Stimulated activated CD4-positive, alpha-beta T cell treated with anti-CD3 and anti-CD28 coated beads, Interleukin-12 subunit alpha, Interleukin-12 subunit beta, amount 100 ng/mL, for 4 hours (primary cell): ENCODE measurements at places on chromosomes 4 and X.
A peak's percentile ranks its signal among the peaks of the same experiment; 100 is the strongest.

DNA sequence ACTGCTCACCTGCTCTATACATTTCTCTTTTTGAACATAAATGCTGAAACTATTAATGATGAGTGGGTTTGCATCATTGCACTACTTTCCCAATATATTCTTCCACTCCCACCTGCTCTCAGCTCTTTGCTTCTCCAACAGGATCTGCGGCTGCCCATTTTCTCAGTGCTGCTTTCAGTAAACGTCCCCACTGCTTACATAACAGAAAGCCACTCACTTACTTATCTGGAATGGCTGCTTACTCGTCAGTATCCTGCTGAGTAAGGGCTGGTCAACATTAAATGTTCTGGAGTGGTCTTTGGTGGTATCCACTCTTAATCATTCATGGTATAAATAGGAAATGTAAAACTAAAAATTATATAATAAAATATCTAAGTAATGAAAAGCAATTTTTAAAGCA, 112.8 kb upstream of the HPF1 start:
- DNase-seq, result no peak

GRCh38 chr4:53185869-53186585, 179.8 kb downstream of the SCFD2 start:
- DNase-seq, result no peak

DNA sequence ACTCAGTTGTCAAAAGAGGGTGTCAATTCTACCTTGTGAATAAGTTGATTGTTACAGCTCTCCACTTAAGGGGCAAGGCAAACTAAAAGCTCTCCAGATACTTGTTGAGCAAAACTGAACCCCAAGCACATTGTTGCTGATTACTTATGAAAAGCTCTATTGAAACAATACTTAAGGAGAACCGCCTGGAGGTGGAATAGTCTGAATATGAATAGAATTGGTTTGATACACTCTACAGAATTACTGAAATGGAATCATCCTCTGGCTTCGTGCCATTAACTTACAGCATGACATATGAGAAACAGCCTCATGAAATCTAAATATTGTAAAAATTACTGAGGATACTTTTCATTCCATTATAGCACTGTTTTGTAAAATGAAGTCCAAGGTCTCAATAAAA, 127.0 kb upstream of the SH3RF1 start:
- DNase-seq, result no peak

DNA sequence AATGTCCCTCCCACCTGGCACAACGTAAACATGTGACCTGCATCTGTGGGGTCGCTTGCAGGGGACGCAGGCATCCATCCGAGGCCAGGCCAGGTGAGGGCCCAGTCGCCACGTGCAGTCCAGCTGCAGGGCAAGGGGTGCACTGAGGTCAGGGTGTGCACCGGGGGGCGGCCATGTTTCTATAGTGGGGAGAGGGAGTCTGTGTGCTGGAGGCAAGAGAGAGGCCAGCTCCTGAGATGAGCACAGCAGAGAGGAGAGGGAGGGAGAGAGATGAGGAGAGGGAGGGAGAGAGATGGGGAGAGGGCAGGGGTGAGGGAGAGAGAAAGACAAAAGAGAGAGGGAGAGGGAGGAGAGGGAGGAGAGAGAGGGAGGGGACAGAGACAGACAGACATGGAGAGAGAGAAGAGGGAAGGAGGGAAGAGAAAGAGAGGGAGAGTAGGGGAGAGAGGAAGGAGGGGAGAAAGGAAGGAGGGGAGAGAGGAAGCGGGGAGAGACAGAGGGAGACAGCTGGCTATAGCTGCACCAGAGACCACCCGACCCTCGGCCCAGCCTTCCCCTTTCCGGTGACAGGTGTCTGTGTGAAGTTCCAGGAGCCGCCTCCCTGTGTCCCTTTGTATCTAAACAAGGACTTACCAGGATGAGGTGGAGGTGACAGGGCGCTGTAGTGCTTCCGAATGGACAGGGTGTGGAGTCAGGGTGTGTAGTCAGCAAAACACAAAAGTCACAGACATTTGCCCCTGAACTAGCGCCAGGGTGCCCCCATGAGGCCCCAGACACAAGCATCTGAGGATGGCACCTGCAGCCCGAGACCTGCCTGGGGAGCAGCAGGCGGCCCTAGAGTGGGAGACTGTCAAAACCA, 68.7 kb downstream of the ADRA2C start:
- DNase-seq, result no peak

DNA sequence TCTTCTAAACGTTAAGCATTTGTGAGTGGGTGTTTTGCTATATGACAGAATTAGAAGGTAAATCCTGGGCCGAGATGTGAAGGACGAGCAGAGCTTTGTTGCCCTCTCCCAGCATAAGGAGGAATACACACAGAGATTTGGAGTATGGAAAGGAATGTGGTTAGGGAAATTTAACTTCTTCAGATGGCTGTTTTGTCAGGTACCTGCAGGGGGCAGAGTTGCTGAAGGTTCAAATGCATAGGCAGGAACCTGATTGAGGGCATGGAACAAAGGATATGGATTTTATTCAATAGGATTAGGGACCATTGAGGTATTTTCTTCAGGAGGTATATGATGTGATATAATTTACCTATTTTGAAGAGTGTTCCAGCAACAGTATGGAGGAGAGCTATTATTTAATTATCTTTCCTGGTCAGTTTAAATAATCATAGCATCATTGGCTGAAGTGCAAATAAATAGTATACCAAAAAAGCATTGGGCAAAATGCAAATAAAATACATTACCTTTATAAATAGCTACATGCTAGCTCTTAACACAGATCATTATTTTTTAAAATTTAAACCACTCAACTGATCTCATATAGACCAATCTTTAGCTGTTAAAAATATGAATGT, 143.6 kb downstream of the SLIT2 start:
- peak; percentile 2 for DNase-seq

DNA sequence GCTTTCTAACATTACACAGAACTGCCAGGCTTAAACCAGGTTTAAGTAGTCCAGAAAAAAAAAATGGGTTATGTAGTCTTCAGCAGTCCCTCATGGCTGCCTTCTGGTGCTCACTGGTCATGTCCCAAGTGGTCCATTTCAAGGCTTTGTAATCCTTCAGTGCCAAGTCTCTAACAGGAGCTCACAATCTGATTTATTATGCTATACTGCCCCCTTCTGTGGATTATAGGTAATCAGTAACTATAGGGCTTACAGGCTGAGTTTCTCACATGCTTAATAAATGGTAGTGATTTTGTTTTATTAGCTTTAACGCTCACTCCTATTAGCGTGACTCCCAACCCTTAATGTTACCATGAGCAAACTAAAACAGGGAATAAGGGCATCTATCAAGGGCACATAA, 92.5 kb upstream of the EDA2R start:
- DNase-seq, result no peak

DNA sequence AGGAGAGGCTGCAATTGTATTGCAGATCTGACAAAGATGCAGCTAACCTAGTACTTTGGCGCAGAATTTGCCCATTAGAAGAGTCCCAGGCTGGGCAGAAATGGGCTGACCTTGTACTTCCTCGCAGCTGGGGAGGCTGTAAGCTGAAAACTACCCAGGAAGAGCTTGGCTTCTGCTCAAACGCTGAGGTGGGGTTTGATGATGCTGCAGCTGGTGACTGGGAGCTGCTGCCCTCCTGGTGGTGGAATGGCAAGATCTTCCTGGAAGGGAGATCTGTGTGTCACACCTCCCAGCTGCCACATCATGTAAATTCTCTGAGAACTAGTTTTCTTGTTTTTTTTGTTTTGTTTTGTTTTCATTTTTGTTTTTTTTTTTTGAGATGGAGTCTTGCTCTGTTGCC, 17.4 kb downstream of the CCNG2 start:
- no peak for DNase-seq

GRCh38 chr4:150087006-150087405, 8.8 kb downstream of the DCLK2 start:
- DNase-seq, result no peak

DNA sequence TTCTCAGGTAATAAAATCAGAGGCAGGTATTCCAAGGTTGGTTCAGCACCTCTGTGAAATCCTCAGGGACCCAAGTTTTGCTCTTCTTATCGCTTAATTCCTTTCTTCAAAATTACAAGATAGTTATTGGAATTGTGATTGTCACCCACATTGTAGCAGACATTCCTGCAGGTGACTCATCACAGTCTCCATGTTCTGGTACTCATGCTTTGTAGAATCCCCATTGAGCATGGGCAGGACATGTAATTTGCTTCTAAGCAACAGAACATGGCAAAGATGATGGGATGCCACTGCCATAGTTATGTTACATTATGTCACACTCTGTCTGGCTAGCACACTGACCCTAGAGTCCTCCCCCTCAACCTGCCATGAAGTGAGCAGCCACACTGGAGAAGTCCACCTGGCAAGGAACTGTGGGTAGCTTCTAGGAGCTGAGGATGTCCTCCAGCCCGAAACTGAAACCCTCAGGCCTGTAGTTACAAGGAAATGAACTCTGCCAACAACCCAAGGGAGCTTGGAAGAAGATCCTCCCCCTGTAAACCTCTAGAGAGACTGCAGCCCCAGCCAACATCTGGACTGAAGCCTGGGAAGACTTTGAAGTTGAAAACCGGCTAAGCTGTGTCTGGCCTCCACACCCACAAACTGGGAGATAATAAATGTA, 58.3 kb upstream of the GUCY1A1 start:
- no peak for DNase-seq

GRCh38 chr4:155617296-155617695, 49.4 kb upstream of the GUCY1A1 start:
- no peak for DNase-seq

DNA sequence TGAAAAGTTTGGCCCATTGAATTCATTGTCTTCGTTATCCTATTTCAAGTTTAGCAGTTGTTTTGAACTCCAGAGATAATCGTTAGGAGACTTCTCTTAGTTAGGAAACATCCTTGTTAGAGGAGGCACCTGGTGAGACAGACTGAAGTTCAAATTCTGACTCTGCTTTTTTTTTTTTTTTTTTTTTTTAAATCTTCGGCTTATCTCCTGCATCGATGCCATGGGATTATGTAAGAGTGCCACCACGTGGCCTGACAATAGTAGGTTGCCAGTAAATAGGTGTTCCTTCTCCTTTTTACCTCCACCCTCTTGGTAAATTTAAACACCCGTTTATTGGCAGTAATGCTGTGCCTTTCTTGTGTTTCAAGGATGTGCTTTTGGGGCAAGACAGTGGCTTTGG, 149.3 kb downstream of the SOWAHB start:
- no peak for DNase-seq

- no peak for DNase-seq
Measured at GRCh38 chrX:39157006-39157405, 355.7 kb downstream of the MID1IP1 start.

DNA sequence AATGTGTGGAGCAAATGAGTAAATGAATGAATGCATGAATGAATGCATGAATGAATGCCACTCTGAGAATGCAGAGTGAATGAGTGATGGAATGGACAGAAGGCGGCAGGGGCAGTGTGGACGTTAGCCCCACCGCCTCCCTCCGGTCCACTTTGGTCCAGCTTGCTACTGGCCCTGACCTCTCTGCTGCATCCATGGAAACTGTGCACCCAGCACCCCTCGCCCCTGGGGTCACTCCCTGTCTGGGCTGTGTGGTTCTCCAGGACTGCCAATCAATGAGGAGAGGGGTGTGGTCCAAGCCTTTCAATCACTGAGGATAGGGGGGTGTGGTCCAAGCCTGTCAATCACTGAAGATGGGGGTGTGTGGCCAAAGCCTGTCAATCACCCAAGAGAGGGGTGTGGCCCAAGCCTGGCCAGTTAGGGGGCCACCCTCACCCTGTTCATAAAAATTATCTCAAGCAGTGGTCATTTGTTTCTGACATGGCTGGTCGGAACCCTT, 39.2 kb upstream of the ASMTL start:
- no peak for DNase-seq

DNA sequence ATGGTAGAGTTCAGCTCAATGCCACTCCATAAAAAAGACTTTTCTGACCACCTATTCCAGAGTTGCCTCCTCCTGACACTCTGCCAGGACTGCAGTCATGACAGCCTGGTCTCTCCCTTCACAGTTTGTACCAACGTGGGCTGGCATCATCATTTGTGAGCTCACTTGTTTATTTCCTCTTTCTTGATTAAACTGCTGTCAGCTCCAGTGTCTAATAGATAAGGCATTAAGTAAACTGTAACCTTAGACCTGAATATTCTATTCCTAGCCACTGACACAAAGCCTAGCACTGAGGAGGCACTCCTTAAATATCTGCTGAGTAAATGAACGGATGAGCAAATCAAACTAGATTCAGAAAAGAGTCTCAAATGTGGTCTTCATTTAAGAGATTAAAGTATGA, 48.7 kb downstream of the DDX60 start:
- no peak for DNase-seq

- DNase-seq, result no peak
Measured at GRCh38 chr4:189098932-189099696, 841.6 kb upstream of the FRG1 start.

GRCh38 chr4:150827226-150827625, 187.9 kb downstream of the LRBA start:
- DNase-seq, result no peak

DNA sequence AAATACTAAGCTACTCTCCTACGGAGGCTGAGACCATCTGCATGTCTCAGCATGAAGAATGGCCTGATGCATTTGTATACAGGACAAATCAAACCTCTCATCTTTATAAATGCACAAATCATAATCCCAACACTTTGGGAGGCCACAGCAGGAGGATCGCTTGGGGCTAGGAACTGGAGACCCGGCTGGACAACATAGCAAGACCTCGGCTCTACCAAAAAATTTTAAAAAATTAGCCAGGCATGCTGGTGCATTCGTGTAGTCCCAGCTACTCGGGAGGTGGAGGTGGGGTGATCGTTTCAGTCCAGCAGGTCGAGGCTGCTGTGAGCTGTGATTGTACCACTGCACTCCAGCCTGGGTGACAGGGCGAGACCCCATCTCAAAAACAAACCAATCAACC, 262.8 kb downstream of the DHRSX start:
- DNase-seq, result no peak

DNA sequence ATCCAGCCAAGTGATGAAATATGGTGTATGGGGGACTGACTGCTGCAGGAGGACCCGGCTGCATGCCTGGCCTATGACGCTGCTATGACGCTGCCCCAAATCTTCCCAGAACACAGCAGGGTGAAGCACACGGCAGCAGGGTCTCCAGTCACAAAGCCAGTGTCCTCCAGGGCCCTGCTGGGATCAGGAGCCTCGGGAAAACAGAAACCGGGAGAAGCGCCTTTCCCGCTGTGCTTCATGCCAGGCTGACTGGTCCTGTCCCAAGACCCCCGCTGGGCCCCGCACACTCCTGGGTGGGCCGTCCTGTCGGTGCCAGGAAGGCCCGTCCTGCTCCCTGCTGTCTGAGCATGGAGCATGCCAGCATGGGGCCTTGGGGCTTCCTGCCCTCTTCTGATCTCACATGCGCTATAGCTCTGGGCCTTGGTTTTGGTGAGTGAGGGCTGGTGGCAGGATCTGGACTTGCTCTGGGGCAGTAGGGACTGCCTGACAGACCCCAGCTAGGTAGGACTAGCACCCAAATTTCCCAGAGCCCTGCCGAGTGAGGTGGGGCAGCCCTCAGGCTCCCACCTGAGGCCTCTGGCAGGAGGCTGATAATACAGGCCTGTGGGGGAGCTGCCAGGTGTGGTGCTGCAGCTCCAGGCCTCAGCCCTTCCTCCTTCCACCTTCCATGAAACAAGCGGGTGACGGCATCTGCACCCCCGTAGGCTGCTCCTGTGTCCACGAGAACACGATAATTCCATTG, 64.0 kb downstream of the ACOX3 start:
- no peak for DNase-seq

GRCh38 chrX:42399632-42400024, 378.3 kb downstream of the PPP1R2C start:
- DNase-seq, result no peak
